ENCODE measurements at places on chromosomes 12 and 14.

- no peak for DNase-seq
These were observed 193.3 kb downstream of the ANO4 start for GRCh38 chr12:100987552-100988521.

DNA sequence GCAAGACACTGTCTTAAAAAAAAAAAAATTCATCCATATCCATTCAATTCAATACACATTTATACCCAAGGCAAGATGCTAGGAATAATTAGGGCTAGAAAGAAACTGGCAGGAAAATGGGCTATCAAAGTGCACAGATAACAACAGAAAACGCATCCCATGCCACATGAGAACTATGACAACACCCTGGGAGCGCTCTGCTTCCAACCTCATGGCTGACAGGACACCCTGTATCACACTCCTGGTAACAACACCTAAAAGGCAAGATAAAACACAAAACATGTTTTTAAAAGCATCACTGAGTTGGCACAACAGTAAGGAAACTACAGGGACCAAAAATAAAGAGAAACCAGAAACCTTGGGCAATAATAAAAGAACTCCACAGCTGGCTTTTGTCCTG is 54.9 kb downstream of the ZFYVE21 start:
- no peak for DNase-seq

DNA sequence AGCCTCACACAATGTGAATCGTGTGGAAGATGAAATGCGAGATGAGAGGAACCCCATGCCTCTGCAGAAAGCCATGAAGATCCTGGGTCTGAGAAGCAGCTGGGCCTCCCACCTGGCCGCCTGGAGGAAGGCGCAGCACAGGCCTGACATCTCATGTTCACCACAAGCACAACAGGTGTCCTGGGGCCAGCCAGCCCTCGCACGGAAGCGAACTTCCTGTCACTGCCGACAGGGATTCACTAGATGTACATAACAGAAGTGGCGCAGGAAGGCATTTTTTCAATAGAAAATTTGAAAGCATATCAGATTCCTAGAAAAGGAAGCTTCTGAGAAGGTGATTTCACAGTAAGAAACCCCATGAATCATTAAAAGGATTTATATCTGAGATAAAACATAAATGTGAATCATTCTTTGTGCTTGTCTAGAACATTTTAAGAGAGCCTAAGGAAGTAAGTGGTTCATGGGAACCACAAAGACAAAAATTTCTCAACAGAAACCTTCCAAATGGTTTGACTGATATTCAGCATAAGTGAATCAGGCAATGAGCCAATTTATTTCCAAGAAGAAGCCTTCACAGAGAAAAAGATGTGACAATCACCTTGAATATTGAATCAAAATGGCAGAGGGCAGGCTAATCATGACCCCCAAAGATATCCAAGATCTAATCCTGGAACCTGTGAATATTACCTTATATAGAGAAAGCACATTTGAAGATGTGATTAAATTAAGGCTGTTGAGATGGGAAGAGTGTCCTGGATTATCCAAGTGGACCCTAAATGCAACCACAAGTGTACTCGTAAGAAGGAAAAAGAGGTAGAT is 311.9 kb downstream of the DUSP6 start:
- peak; percentile 55 for DNase-seq

DNA sequence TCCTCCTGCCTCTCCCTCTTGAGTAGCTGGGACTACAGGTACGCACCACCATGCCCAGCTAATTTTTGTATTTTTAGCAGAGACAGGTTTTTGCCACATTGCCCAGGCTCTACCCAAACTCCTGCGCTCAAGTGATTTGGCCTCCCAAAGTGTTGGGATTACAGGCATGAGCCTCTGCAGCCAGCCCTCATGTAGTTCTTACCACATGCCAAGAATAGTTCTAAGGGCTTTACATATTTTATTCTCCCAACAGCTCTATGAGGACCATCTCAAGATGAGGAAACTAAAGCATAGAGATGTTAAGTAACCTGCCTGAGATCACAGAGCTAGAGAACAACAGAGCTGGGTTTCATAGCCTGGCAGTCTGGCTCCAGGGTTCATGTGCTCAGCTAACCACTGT is 37.9 kb upstream of the ALDH2 start:
- DNase-seq, result no peak

DNA sequence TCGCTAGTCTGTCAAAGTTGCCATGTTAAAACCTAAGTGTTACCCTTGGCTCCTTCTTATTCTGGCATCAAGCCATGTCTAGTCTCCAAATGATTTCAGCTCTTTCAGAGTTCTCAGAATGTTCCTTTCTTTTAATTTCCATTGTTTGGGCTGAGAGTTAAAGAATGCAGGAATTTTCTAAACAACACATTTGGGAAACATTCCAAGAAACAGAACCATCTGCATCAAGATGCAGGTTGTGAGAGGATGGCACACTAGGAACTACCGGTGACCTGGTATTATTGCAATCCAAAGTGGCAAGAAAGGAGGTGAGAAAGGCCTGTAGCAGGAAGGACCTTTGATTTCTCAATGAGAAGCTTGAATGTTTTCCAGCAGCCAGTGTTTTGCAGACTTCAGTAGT is 30.1 kb downstream of the SLC35F4 start:
- DNase-seq, result no peak

DNA sequence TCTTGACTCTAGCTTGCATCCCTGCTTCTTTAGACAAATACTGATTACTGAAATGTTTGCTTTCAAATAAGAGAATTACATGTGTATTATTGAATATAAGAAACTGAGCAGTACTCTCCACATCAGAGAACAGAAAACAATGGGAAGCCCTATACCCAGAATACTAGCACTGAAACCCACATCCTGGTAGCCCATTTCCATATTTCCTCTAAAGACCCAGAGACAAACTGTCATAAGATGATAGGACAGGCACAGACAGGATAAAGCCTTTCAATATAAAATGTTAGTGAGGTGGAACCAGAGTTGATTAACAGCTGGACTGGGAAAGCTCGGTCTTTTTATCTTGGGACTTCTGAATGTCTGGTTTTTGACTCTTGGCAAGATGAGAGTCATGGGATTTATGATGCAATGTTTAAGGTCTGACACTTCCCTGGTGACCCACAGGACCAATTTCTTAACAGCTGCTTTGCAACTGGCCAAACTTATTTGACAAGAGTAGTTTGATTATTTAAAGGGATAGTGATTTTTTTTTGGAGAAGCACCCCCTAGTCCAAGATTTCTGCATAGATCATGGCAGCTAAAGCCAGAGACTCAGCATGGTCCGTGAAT is 166.9 kb upstream of the ATXN7L3B start:
- DNase-seq, result peak; percentile 49

- DNase-seq, result no peak
These were observed 42.4 kb upstream of the RAD51AP1 start for GRCh38 chr12:4496145-4496838.

DNA sequence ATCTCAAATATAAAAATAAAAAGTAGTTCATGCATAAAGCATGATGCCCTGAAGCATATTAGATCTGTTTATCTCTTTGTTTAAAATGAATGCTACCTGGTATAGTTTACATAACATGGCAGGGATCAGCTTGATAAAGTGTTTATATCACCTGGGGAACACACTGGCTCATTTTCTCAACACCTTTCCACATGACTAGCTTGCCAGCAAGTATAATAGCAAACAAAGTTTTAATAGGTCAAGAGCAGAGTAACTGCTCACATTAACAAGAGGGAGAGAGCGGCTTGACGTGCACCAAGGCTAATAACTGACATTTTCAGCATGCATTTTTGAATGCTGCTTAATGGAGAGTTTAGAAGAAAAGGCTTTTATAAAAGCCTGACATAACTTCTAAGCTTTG is 246.4 kb downstream of the EGLN3 start:
- no peak for DNase-seq
